ENCODE measurements at places on chromosomes 16 and 17.

- no peak for DNase-seq
Observed at GRCh38 chr17:31525801-31526549, 134.5 kb downstream of the RAB11FIP4 start.

DNA sequence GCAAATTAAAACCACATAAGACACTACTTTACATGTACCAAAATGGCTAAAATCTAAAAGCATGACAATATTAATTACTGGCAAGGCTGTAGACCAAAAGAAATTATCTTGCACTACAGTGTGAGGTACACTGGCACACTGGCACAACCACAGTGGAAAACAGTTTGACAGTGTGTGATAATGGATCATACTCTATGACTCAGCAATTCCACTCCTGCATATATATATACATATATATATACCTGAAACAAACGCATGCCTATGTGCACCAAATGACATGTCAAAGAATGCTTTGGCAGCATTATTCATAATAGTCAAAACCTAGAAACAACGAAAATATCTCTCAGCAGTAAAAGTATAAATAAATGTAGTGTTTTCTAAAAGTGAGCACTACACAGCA, 4.6 kb upstream of the DYNLRB2 start:
- no peak for DNase-seq

- DNase-seq: no peak
Observed at GRCh38 chr16:53998024-53998810, 288.4 kb downstream of the IRX3 start.

DNA sequence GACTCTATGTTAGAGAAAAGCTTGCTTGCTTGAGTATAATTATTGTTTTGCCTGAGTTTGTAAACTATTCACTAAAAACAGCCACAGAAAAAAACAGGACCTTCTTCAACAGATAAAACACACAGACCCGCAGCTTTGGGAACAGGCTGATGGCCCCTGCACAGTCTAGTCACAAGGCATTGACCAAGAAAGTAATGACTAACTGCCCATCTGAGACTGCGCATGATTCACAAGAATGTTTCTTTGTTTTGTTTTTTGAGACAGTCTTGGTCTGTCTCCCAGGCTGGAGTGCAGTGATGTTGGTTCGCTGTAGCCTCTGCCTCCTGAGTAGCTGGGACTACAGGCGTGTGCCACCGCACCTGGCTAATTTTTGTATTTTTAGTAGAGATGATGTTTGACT, 2.8 kb upstream of the ZKSCAN2 start:
- DNase-seq: no peak

GRCh38 chr17:82734987-82735866, at the start of gene FN3K:
Gene FN3K (plus strand): TSS chr17:82735615. CDS start chr17:82735637, 22 bp downstream.
- peak; percentile 32 for DNase-seq

GRCh38 chr16:5059386-5060072, 6.2 kb downstream of the C16orf89 start:
- DNase-seq: no peak

DNA sequence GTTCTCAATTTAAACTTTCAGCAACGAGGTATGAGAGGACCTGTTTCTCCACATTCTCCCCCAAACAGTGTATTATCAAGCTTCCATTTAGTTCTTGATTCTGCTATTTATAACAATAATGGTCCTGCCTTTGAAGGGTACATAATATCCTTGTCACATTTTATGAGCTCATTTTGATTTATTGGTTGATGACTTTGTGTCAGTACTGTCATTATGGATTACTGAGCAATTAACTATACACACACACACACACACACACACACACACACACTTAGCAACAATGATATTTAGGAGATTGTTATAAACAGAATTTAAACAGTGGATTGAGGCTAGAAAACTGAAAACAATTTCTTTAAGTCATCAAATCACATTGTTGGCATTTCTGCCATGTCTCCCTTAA, 7.0 kb downstream of the TMIGD1 start:
- no peak for DNase-seq

DNA sequence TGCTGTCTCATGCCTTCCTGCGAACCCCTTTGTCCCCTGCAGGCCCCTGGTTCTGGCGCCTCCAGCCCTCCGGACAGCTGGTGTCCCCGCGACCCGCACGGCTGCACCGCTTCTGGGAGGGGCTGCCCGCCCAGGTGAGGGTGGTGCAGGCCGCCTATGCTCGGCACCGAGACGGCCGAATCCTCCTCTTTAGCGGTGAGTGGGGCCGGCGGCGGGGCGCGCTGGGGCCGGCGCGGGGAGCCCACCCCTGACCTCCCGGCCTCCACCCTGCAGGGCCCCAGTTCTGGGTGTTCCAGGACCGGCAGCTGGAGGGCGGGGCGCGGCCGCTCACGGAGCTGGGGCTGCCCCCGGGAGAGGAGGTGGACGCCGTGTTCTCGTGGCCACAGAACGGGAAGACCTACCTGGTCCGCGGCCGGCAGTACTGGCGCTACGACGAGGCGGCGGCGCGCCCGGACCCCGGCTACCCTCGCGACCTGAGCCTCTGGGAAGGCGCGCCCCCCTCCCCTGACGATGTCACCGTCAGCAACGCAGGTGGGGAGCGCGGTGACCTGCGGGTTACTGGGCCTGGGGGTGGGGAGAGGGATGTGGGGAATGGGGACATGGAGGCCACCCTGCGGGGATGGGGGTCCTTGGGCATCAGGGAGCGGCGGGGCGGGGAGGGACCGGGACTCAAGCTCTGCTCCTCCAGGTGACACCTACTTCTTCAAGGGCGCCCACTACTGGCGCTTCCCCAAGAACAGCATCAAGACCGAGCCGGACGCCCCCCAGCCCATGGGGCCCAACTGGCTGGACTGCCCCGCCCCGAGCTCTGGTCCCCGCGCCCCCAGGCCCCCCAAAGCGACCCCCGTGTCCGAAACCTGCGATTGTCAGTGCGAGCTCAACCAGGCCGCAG, 7.1 kb upstream of the IL32 start:
- no peak for DNase-seq

- no peak for DNase-seq
Observed at GRCh38 chr17:40548982-40549685, 16.1 kb downstream of the CCR7 start.

GRCh38 chr16:50103764-50104163, 38.0 kb downstream of the HEATR3 start:
- no peak for DNase-seq

DNA sequence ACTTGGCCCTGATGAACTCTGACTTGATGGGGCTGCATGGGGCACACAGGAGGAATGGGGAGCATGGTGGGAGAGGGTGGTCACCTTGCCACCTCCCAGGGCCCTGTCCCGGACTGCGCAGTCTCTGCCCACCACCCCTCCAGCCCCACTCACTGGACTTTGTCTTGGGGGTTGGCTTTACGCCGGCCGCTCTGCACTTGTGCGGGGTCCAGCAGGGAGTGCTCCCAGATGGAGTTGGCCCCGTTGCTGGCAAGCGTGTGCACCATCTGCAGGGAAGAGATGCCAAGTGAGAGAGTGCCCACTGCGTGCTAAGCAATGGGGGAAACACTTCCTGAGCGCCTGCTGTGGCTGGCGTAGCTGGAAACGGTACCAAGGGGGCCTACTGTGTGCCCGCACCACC, 6.7 kb downstream of the GIT1 start:
- no peak for DNase-seq

DNA sequence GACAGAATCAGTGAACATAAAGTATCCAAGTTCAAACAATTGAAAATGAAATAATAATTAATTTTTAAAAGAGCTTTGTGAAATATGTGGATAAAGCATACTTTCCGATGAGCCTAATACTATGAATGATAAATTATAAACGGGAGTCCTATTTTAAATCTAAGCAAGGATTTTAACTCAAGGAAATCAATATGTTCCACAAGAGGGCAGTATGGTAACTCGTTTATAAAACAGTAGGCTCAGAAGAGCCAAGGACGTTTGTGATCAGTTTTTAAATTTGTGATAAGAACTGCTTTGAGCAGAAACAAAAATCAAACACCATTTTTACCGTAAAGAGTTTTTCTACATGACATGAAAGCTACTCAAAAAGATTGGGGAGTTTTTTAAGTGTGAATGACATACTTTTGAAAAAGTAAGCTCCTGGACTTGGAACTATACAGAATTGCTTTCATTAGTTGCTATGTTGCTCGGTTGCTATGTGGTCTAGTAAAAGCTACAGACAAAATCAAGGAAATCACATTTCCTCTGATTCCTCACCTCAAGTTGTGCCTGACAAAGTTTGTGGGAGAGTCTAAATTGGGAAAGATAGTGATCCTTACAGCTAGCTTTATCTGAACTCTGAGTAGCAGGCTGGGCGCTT, 11.8 kb upstream of the TEKT1 start:
- DNase-seq: no peak

- DNase-seq: no peak
Observed at GRCh38 chr16:67144943-67145342, 5.9 kb downstream of the B3GNT9 start.

- no peak for DNase-seq
Observed at GRCh38 chr17:70527364-70527888, 358.1 kb downstream of the KCNJ2 start.

GRCh38 chr17:50100921-50101345, 5.8 kb downstream of the PDK2 start:
- DNase-seq: no peak

GRCh38 chr17:71118039-71118438, 948.7 kb downstream of the KCNJ2 start:
- DNase-seq: no peak

GRCh38 chr16:67137605-67138004, 13.2 kb downstream of the B3GNT9 start:
- DNase-seq: no peak

DNA sequence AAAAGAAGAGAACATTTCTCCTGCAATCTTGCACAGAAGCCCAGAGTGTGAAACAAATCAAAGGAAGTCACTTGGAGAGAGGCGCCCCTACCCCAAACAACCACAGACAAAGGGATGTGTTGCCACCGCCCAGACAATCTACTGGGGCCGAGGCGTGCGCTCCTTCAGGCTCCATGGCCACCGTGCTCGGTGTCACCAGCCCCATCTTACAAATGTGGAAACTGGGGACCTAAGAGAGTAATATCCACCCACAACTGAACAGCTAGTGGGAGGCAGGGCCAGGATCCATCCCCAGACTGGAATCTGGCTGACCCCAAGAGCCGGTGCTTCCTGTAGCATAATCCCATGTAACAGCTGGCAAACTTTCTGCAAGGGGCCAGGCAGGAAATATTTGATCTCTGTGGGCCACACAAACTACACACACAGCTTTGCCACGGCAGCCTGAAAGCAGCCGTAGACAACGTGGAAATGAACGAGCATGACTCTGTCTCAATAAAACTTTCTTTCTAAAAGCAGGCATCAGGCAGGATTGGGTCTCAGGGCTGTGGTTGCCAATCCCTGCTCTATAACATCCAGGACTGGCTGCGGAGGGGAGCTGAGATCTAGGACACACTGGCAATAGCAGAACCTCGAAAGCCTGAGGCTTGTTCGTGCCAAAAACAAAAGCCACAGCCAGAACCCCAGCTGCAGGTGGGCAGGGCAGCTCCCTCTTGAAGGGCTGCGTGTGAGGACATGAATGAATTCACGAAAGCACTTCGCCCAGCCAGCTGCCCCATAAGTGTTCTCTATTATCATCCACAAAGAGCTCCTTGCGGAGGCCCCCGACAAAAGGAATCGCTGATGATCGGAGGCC, 26.6 kb upstream of the GINS2 start:
- DNase-seq: no peak

- DNase-seq: no peak
Observed at GRCh38 chr17:40896916-40897455, 11.9 kb upstream of the KRT20 start.

DNA sequence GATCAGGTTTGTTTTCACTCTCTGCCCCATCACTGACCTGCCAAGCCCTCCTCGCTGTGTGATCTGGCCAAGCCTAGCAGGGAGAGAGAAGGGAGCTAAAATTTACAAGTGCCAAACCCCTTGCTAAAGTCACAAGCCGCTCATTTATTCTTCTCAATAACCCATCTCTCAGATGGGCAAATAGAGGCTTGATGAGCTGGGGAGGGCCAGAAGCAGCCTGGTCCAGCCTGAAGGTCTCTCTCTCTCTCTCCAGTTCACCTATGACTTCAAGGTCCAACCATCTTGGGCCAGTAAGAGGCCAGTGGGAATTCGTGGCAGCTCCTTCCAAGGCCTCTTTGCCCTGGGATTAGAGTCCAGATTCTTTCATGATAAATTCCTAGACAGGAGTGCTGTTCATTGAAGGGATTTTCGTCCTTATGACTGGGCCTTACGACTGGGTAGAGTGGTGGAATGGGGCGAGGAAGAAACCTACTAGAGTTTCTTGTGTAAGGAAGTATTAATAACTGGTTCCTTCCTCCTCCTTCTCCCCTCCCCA, 3.4 kb downstream of the CA7 start:
- no peak for DNase-seq

DNA sequence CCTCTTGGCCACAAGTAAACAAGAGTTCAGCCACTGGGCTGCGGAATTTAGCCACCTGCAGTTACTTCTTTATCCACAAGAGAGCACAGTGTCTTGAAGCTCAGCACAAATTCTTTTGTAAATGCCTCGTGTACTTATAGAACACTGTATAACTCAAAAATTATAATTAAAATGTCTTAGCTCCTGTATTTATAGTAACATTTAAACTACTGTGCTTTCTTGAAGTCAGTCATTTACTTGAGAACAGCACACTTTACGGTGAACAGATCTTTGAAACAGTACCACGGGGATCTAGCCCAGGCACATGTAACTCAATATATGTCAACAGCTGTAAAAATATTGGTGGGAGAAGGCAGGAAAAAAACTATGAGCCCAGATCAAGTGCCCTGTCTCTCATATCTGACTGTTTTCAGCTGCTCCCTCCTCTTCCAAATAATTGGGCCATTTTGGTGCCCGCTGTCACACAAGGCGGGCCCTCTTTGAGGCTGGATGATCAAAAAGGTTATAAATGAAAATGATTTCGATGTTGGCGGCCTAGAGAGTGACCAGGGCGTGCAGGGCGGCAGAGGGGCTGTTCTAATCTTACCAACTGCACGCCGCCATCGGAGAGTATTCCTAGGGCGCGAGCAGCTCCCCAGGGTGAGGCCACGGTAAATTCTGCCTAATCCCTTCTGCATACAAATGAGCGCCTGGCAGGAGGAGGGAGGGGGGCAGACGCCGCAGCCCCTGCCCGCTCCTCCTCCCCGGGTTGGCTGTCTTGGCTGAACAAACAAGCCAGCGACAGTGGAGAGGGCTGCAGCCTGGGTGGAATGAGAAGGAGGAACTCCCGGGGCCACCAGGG, 183.2 kb downstream of the C16orf78 start:
- no peak for DNase-seq

- no peak for DNase-seq
Observed at GRCh38 chr17:56593086-56593645, 333 bp upstream of the NOG start.

DNA sequence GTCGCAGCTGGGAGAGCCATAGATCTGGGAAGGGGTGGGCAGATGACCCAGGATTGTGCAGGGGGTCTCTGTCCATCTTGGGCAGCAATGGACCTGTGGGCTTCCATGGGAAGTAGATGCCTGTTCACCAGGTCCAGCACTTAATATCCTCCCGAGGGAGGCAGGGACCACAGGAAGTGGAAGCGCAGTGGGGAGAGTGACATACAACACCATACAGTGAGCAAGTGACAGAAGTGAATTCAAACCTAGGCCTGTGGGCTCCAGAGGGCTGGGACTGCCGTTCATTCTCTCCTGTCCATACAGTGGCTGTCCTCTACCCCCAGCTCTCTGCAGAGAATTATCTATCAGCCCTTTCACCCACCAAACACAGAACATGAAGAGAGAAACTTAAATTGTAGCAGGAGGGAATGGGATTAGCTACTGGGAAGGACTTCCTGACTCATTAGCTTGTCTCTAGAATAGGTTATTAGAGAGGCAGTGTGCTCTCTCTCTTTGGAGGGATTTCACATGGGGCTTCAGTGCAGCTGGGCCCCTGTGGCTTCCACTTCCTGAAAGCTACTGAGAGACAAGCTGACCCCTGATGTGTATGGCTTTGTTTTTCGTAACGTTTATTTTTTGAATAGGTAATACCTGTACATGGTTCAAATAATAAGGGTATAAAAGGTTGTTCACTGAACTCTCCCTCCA, 13.1 kb upstream of the SEZ6 start:
- no peak for DNase-seq
